ENCODE measurements at places on chromosomes 13 and 19.
A peak's percentile ranks its signal among the peaks of the same experiment; 100 is the strongest.

GRCh38 chr13:82206241-82206640, 1676.0 kb downstream of the SLITRK1 start:
- peak; percentile 59 for DNase-seq

DNA sequence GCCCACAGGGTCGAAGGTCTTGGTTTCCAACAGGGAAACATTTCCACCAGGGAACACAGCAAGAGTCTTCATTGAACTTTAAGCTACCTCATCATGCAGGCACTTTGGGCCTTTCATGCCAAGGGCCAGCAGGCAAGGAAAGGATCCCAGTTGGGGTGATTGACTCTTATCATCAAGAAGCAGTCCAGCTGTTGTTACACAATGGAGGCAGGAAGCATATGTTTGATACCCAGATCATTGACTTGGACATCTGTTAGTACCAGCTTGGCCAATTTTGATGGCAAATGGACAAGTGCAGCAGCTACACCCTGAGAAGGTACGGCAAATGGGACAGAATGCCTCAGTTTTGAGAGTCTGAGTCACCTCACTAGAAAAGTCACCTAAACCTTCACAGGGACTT, 10.9 kb upstream of the RCBTB1 start:
- no peak for DNase-seq

DNA sequence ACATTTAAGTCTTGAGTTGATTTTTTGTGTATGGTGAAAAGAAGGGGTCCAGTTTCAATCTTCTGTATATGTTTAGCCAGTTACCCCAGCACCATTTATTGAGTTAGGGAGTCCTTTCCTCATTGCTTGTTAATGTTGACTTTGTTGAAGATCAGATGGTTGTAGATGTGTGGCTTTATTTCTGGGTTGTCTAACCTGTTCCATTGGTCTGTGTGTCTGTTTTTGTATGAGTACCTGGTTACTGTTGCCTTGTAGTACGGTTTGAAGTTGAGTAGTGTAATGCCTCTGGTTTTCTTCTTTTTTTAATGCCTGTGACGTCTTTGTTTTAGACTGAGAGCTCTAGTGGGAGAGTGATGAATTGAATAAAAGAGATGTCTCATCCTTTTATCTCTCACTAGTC, 83.2 kb downstream of the NBEA start:
- DNase-seq = no peak

DNA sequence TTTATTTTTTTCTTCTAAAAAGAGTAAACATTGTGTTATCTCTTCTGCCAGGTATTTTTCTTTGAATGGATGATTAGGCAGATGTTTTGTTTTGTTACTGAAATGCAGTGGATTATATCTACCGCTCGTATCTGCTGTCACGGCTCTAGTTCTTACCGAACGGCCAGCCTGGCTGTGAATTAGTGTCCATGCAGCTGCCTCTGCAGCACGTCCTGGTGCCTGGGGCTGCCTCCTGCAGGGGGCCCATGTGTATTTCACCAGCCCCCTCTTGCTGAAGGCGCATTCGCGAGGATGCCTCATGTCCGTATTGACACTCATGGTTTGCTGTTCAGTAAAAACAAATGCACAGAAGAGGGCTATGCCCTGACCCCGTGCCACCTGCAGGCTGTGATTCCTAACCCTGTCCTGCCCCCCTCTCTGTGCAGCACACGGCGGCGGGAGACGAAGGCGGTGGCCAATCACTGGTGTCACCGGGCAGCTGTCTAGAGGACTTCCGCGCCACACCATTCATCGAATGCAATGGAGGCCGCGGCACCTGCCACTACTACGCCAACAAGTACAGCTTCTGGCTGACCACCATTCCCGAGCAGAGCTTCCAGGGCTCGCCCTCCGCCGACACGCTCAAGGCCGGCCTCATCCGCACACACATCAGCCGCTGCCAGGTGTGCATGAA, 49.9 kb downstream of the RAB20 start:
- DNase-seq = no peak

DNA sequence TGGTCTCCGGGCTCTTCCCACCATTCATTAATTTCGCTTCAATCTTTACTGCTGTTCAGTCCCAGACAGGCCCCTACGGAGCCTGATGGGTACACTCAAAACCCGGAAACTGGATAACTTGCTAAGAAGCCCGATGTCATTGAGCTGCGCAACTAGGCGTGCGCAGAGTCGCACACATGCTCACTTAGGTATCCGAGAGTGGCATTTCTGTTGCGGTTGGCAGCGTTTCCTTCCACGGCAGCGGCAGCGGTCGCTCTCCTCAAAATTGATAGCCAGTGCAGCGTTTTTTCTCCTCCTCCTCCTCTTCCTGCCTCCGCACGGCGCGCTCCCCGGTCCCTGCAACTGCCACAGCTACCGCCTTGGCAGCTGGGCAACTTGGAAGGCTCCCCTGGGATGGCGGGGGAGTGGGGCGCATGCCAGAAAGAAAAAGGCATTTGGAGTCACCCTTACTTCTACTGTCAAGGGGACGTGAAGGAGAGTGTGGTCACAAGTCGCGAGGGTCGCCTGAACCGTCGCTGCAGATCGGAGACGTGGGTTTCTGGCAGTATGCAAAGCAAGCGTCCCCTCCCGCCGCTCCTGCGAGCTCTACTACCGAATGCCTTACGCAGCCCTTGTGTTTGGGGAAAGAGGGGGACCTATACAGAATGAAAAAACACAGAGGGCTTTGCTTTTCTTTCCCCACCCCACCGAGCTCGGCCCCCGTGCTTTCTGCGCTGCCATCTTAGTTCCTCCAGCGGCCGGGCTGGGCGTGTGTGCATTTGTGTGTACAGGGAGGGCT, 2.4 kb upstream of the MYCBP2 start:
- DNase-seq = peak; percentile 93

- DNase-seq = no peak
Measured at GRCh38 chr19:8404391-8405151, 8.5 kb upstream of the MARCHF2 start.

DNA sequence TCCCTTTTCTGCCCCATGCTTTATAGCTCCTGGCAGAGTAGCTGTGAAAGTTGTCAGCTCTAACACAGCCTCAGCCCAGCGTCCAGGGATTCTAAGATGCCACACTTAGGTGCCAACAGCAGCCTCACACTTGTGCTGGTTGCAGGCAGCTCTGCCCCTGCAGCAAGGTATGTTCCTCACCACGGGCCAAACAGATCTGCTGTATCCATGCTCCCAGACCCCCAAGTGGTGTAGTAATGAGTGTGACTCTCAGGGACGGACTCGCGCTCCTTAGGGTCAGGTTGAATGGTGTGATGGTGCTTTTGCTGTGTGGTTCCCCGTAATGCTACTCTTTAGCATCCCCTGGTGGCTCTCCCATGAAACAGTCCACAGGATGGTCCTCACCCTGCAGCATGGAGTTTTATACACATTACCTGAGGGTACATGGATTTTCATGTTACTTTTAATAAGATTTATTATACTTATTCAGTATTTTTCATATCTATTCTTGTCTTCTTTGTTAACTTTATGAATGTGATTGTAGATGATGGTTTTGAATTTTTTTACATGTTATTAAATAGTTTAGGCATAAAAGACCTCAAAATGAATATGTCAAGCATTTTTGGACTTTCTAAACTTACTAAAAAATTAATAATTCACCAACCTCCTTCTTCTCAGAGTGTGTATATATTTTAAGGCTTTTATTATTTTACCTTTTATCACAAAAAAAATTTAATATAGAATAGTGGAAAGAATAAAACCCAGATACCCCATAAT, 232.5 kb downstream of the SLC7A1 start:
- DNase-seq = no peak

GRCh38 chr19:18167975-18168645, 5.5 kb upstream of the IFI30 start:
- DNase-seq = no peak

- no peak for DNase-seq
Measured at GRCh38 chr19:51595190-51596175, 24.4 kb downstream of the ZNF175 start.

- DNase-seq = no peak
Measured at GRCh38 chr13:101970341-101970740, 431.5 kb downstream of the FGF14 start.

- no peak for DNase-seq
Measured at GRCh38 chr19:50725218-50725910, 2.2 kb downstream of the CLEC11A start.

- no peak for DNase-seq
Measured at GRCh38 chr19:3985643-3986259, 488 bp upstream of the EEF2 start.

DNA sequence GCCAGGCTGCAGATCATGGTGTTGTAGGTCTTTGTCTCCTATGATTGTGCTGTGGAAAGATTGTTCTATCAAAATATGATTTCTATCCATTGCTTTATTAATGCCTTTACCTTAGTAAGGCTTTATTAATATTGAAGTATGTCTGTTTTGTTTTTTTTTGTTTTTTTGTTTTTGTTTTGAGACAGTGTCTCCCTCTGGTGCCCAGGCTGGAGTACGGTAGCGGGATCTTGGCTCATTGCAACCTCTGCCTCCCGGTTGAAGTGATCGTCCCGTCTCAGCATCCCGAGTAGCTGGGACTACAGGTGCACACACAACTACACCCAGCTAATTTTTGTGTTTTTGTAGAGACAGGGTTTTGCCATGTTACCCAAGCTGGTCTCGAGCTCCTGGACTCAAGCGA, 7.7 kb downstream of the IRGC start:
- DNase-seq = no peak

GRCh38 chr13:102598061-102598460, 1.3 kb downstream of the TPP2 start:
- DNase-seq = no peak

DNA sequence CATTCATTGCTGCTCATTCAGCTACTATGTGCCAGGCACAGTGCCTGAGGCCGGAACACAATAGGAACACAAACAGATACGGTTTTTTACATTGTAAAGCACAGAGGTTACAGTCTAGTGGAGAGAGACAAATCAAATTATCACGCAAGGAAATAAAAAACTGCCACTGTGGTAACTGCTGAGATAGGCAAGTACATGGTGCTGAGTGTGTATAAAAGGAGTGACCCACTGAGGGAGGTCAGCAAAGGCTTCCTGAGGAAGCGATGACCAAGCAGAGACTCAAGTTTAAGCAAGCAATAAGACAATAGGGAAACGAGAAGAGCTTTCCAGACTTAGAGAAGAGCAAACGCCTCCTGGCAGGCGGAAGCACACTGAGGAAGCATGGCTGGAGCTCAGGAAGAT, 56.4 kb downstream of the NUFIP1 start:
- DNase-seq = no peak

- DNase-seq = no peak
Measured at GRCh38 chr13:113527272-113527958, 36.9 kb upstream of the DCUN1D2 start.

DNA sequence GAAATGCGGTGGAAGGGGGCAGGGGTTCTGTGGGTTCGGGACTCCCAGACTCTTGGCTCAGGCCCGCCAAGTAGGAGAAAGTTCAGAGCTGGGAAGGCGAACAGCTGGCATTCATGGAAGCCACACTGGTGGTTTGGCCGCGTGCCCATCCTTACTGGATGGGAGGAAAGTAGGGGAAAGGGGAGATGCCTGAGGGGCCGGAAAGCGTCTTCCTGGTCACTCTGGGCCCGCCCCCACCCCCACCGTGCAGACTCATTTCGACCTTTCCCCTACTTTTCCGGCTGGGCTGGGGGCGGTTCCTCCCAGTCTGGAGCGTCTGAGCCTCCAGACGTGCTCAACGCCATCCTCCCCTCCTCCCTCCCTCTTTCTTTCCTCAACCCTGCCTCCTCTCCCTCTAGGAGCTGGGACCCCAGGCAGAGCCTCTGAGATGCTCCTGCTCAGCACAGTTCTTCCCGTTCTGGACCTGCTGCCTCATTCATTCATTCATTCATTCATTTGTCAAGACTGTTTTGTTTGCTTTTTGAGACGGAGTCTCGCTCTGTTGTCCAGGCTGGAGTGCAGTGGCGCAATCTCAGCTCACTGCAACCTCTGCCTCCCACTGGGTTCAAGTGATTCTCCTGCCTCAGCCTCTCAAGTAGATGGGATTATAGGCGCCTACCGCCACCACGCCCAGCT, 3.5 kb downstream of the ANGPTL4 start:
- peak; percentile 94 for DNase-seq

DNA sequence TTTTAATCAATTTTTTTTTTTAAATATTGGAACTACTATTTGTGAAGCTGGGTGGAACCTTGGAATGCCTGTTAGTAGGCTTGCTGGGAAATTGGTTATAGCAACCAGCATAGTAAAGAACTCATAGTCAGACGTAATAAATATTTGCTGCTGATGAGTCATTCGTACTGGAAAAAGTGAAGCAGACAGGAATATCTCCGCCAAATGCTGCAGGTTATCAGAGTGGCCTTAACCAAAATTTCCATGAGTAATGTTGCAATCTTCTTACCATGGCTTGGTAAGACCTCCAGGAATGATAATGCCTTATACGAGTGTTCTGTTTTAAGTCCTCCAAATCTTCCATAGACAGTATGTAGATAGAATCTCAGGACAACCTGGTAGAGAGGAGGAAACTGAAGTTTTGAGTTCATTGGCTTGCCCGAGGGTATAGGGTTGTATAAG, 34.2 kb downstream of the MBNL2 start:
- DNase-seq = no peak

GRCh38 chr13:40114305-40114896, 458.9 kb downstream of the COG6 start:
- DNase-seq = no peak

DNA sequence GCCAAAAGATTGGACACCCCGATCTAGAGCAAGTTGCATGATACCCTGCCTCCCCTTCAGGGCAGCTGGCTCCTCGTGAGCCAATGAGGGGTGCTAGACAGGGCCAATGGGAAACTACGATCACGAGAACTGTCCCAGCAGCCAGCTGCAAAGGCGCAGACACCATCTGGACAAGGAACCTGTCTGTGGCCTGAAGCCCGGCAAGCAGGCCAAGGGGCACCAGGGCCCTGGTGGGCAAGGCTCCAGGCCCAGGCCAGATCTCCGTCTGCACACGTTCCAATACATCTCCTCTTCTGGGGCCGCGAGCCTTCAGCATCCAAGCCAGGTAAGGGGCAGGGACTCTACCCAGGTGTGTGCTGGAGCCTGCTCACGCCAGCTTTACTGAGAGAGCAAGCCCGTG, 20.2 kb downstream of the MED26 start:
- no peak for DNase-seq

DNA sequence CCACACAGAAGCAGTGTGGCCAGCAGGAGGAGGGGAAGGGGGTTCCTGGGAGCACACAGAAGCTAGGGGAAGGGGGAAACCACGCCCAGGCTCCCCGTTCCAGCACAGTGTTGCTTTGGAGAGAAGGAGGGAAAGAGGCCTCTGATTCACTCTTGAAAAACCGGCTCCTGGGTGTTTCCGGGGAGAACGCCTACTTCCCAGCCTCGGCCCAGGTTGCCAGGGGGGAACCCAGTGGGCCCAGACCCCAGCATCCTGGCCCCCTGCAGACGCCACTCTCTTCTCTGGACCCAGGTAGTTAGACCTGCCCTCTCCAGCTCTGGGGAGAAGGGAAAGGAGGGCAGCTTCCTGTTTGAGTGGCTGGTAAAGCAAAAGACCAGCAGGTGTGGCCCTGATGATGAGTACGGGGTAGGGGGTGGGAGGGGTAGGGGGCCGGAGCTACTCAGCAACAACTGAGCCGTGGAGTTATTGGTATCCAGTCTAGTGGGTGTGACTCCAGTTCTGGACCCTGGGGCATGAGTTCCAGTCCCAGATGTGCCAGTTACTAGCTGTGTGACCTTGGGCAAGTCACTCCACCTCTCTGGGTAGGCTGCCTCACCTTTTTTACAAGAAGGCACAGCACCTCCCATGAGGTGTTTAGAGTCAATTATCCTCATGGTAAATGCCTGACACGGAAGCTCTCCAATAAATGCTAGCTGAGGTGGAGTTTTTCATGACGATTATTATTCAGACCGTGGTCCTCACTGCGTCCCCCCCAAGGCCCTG, 836 bp downstream of the GIPC1 start:
- peak; percentile 41 for DNase-seq
